ENCODE measurements at places on chromosomes 7 and 10.
A peak's percentile ranks its signal among the peaks of the same experiment; 100 is the strongest.

GRCh38 chr7:2824678-2825461, 19.2 kb downstream of the GNA12 start:
- no peak for DNase-seq

GRCh38 chr10:5549462-5550249, 24.9 kb downstream of the CALML3 start:
- no peak for DNase-seq

DNA sequence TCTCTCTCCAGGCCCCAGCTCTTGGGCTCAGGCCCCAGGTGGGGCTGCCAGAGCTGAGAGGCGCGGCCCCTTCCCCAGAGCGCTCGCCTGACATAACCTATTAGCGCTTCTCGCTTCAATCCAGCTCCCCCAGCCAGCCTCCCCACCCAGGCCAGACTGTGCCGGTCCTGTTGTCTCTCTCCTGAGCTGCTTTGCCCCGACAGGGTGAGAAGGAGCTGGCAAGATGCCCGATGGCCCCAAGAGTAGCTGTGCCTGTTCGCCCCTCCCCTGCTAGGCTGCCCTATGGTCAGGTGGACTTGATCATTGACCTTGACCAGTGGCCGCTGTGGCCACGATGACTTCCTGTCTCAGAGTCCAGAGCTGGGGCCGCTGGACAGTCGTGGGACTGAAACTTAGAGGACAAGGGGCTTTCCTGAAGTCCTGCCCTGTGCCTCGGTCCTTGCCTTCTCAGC, 9.1 kb downstream of the TMEM270 start:
- peak; percentile 51 for DNase-seq

GRCh38 chr10:22536620-22537019, 177.8 kb downstream of the PIP4K2A start:
- no peak for DNase-seq

- DNase-seq, result no peak
Measured at GRCh38 chr10:78659598-78659967, 409.2 kb upstream of the ZMIZ1 start.

GRCh38 chr10:26112532-26112931, 104.0 kb upstream of the GAD2 start:
- no peak for DNase-seq

- no peak for DNase-seq
Measured at GRCh38 chr10:88881320-88881719, 1.3 kb downstream of the STAMBPL1 start.

GRCh38 chr7:65979583-65980477, 2.2 kb downstream of the GUSB start:
- peak; percentile 58 for DNase-seq

GRCh38 chr7:54166419-54166818, 375.8 kb upstream of the VSTM2A start:
- no peak for DNase-seq

GRCh38 chr10:94092848-94093247, 99.1 kb downstream of the PLCE1 start:
- no peak for DNase-seq

DNA sequence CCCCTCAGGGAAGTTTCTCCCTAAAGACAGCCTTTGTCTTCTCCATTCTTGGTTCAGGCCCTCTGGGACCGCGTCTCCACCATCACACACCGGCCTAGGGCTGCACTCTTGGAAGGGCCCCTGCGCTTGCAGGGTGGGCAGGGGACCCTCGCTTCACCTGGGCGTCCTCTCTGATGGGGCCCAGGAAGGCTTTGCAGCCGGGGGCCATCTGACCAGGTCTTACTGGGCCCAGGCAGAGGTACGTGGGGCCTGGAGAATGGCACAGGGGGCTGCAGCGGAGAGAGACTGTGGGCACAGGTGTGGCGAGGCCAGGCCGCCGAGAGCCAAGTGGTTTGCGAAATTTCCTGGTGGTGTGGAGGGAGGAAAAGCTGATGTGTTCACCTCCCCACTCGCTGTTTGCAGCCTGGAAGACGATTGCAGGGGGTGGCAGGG, 44.4 kb downstream of the ALOX5 start:
- DNase-seq, result no peak

DNA sequence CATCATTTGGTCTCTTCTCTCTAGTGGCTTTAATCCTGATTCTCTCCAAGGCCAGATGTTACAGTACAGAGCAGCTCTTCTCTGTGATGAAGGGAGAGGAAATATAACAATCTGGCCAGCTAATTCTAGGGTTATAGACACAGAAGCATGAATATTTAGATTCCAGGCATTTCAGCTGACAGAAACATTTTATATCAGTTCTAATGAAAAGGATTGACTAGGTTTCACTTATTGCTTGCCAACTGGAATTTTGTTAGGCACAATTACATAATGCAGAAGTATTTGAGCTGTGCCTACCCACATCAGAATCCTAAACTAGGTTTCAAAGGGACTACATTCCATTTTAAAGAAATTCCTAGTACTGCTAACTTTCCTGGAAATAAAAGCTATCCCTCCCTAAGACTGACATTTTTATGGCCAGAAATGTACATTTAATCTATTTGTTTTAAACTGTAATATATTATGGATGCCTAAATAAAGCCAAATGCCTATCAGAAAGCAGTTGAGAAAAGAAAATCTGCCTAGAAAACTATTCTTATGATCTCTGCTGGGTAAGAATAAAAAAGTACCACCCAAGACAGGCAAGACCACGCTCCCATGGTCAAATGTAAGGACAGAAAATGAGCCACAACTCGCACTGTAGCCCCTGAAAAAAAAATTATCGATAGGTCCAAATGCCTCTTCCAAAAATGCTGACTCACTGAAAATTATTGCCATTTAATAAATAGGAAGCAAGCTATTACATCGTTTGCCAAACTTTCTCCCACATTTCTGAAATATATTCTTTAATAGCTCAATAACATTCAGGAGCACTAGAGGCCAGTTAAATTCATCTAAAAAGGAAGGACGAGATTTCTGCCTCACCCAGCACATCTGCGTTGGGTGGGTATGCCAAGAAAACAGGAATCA, 498.1 kb downstream of the KCNMA1 start:
- no peak for DNase-seq

- DNase-seq, result no peak
Measured at GRCh38 chr10:34163075-34163905, 651.8 kb downstream of the PARD3 start.

- no peak for DNase-seq
Measured at GRCh38 chr7:131369354-131369753, 41.7 kb downstream of the MKLN1 start.

DNA sequence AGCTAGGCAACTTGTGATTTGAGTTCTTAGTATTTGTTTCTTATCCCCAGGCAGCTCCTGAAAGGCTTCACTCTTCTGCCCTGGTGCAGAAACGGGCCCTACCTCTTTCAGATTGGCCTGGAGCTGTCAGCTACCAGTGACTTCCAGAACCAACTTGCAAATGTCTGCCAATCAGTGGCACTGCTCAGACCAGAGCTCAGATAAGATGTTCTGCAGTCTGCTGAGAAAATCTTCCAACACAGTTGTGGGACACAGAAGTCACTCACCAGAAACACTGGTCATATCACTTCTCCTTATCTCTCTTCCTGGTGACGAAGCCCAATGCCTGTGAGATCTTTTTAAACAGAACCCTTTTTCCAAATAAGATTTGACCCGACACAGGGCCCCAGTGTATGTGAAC, 81.9 kb upstream of the DUSP5 start:
- DNase-seq, result no peak

GRCh38 chr10:32142646-32143045, 86.4 kb upstream of the KIF5B start:
- DNase-seq, result no peak

- DNase-seq, result no peak
Measured at GRCh38 chr7:91248996-91249395, 15.2 kb upstream of the FZD1 start.

DNA sequence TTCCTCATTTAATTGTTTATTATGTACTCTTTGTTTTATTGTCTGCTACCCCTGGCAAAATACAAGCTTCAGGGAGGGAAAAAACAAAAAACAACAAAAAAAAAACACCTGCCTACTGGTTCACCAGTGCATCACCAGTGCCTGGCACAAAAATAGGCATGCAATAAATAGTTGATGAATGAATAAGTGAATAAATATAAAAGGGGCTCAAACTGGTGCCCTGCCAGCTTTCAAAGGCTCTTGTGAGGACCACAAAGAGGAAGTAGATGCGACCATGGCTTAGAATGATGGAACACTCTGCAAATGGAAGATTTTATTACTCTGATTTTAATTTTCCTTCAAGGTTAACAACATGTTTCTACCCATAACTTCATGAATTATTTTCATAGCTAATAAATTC, 213.0 kb upstream of the INHBA start:
- DNase-seq, result no peak

DNA sequence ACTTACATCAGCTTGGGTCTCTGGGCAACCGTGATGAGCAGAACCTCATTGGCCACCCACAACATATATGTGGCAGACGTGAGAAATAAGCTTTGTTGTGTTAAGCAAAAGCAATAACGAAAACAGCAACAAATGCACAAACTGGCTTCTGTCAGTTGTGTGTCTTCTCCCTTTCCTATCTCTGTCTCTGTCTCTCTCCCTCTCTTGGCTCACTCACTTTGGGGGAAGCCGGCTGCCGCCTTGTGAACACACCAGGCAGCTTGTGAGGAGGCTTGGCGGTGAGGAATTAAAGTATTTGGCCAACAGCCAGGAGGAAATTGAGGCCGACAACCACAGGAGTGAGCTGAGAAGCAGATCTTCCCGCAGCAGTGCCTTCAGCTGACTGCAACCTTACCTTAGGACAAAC, 21.9 kb upstream of the CDCA7L start:
- no peak for DNase-seq

- DNase-seq, result no peak
Measured at GRCh38 chr10:111473361-111473760, 396.5 kb downstream of the ADRA2A start.

DNA sequence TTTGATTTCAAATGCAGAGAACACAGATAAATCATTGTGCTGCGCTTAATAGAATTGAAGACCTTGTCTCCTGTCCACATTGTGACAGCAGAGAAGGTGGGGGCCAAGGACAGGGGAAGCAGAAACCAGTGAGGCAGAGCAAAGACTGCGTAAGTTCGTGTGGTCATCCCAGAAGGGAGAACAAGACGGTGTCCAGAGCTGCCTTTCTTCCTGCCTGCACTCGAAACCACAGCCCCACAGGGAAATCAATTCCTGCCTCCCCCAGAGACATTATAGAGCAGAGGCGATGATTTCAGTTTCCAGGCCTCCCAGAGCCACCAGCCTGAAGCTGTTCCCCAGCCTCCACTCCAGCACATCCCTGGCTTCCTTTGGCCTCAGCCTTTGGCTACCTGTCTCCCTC, 39.7 kb upstream of the UCN3 start:
- DNase-seq, result no peak

GRCh38 chr7:45055016-45055415, 33.8 kb downstream of the NACAD start:
- no peak for DNase-seq

- DNase-seq, result no peak
Measured at GRCh38 chr7:141475679-141476078, 75.5 kb upstream of the AGK start.

DNA sequence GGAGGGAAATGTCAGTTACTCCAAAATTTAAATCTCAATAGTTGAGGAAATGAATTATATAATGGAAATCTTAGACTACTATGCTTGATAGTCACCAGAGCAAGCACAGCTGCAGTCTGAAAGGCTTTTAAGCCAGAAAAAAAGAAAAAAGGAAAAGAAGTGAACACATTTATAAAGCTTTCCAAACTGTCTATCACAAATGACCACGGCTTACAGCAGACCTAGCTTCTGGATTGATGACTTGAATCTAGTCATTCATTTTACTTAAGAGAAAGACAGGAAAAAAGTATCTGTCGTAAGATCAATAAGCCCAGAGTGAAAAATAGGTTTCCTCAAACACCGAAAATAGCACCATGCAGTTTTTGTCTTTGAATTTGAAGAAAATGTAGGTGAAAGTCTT, 67.9 kb upstream of the OGDHL start:
- no peak for DNase-seq

- no peak for DNase-seq
Measured at GRCh38 chr10:94102436-94102835, 108.7 kb downstream of the PLCE1 start.

GRCh38 chr7:73905360-73905759, 44.4 kb downstream of the TMEM270 start:
- no peak for DNase-seq

- DNase-seq, result no peak
Measured at GRCh38 chr7:33448035-33448434, 318.7 kb downstream of the BBS9 start.

DNA sequence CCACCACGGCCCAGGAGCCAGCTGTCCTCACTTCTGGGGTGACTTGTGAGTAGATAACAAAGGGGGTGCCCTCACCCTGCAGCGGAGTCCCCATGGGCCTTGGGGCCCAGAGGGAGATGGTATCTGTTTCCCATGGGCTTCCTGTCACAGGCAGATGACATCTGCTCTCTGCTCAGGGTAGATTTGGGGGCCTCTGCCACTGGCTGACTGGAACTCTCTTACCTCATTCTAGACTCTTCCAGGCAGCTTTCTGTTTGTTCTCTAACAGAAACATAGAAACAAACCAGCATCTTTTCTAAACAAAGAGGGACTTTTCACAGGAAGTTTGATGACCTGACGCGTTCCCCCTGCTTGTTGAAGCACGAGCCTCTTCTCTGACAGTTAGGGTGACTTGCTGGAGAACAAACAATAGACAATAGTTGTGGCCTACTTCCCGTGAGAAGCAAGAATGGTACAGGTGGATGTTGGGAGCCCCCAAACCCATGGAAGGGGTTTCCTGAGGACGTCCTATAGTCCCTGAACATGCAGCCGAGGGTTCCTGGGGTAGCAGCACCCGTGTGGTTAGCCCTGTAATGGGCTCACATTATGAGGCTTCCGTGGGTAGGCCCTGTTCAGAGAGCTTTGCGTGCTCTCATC, 61.6 kb downstream of the GRK5 start:
- no peak for DNase-seq

- no peak for DNase-seq
Measured at GRCh38 chr7:6251653-6252052, 20.8 kb downstream of the CYTH3 start.

- no peak for DNase-seq
Measured at GRCh38 chr7:1020849-1021251, 23.5 kb upstream of the GPR146 start.

GRCh38 chr10:80457554-80458262, 3.6 kb downstream of the TSPAN14 start:
- peak; percentile 48 for DNase-seq

GRCh38 chr7:47415318-47416212, 166.3 kb downstream of the TNS3 start:
- DNase-seq, result no peak

DNA sequence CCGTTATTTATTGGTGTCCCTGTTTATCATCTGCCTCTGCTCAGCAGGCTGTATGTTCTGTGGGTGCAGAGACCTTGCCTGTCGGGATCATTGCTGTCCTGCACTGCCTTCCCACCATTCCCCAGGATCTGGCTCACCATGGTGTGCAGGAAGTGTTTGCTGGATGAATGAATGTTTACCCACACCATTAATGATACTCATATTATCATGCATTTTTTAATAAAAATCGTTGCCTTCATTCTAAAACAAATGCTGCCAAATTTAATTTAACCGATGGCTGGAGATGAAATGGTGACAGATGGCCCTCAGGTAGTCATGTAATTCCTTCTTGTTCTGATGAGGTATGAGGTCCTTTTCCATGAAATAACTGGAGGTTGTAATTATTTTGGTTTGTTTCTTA, 22.5 kb downstream of the PLPP4 start:
- no peak for DNase-seq

GRCh38 chr10:110861930-110862649, 9.6 kb upstream of the PDCD4 start:
- DNase-seq, result no peak

- no peak for DNase-seq
Measured at GRCh38 chr7:25725451-25725850, 426.5 kb upstream of the NFE2L3 start.

- no peak for DNase-seq
Measured at GRCh38 chr7:65955718-65956117, 26.3 kb downstream of the GUSB start.
